Muscle of back (tissue), 13 donors: ENCODE measurements at places on chromosomes 5 and 9.

DNA sequence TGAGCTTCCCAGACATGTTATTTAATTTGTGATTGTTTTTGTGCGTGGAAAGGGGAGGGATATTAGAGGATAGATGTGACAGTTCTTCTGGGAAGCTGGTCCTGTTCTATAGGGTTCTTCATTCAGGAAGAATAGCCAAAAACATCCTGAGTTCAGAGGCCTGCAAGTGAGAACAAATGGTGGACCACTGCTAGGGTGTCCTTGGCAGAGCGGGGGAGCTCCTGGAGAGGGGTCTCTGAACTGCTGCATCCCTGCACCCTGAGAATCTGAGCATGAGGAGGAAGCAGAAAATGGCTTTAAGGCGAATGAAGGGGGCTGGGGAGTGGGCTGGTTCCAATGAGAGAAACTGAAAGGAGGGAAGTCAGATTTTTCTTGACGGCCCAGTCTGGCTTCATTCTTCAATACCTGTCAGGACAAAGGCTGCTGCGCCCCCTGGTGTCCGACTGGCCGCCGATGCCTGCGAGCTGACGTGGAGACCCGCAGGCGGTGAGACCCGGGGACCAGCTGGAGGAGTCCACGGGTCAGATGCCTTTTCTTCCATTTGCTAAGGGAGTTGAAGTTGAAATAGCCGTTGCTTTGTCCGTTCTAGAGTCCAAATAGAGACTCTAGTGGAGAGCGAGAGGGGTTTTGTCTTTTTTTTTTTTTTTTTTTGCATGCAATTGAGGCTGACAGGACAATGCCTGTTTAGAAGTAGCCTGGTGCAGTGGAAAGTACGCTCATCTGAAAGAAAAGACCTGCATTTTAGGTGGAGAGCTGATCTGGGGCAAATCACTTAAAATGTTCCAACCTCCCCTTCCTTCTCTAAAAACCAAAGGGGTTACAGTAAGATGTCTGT, 39.5 kb upstream of the NFIB start:
- DNase-seq, result peak; percentile 97

- DNase-seq, result peak; percentile 44
These were observed 31.2 kb downstream of the NANS start for GRCh38 chr9:98087420-98088354.

GRCh38 chr5:133052317-133053175, 733 bp downstream of the HSPA4 start:
- peak; percentile 28 for DNase-seq

DNA sequence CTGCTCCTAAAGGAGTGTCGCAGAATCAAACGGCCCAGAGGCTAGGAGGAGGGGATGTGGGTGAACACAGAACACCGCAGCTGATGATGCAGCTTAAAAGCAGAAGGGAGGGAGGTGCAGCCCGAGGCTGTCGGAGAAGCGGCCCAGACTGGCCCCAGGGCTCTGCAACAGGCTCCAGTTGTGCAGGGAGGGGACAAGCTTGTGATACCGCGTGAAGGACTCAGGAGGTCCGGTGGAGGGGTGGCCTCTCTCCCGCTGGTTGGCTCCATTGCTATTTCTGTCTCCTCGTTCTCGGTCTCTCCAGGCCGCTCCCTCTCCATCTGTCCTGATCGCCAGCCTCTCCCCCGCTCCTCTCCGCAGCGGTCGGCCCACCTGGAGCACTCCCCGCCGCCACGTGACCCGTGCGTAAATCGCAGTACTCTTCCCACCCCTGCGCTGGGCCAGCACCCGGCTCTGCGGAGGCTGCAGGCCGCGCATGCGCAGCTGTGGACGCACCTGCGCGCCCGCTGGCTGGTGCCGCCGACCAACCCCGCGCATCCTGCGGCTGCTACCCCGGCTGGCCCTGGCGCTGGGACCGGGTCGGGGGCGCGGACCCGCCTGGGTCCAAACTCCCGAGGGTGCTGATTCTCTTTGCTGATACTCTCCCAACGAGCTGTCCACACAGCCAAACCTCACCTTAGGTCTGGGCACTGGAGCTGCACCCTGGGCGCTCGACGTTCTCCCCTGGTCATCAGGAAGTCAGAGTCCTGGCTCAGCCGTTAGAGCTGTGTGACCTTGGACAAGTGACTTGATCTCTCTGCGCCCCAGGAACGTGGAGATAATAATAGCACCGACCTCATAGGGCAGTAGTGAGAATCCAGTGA, 3.7 kb upstream of the STXBP1 start:
- DNase-seq, result peak; percentile 52

GRCh38 chr9:112921549-112921948, 30.9 kb upstream of the SLC46A2 start:
- peak; percentile 22 for DNase-seq

DNA sequence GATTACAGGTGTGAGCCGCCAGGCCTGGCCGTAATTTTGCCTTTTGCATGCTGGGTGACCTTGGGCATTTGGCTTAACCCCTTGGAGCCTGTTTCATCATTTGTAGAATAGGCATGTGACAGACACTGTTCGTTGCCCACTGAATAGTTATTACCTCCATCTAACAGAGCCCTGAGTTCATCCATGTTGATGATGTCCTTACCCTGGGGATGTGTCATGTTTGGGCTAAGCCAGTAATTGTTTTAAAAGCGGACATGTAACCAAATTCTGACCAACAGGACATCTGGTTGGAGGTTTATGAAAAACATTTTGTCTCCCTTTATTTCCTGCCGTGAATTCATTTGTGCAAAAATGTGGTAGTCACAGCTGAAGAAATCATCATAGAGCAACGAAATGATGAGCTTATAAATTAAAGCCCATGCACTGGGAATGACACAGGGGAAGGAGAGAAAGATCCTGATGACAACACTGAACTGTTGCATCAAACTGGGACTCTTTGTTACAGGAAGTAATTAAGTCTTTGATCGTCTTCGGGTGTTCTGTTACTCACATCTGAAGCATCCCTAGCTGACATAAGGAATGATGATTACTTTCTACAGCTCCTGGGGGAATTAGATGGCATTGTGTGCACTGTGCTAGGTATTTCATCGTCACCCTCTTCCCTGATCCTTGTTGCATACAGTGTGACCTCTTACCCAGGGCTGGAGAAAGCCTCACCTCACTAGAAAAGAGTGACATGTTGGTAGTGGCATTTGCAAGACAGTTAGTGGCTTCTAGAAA, 117.8 kb downstream of the FGF18 start:
- no peak for DNase-seq

DNA sequence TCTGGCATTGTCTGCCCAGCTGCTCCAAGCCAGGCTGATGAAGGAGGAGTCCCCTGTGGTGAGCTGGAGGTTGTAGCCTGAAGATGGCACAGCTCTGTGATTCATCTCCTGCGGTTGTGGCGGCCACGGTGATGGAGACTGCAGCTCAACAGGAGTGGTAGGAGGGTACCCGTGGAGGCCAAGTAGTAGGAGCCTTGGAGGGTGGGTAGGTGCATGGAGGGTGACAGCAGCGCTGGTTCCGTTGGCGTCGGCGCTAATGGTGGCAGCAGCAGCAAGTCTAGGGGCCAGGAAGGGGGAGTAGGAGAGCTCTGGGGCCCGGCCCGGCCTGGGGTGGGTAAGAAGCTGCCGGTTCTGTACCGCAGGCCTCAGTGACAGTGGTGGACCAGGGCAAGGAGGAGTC, 22.4 kb upstream of the TRIM52 start:
- no peak for DNase-seq

- DNase-seq, result no peak
These were observed at the start of gene JADE2 for GRCh38 chr5:134524826-134525682. Gene JADE2, plus strand, starts transcription at chr5:134525670. Its CDS starts 10,188 bp downstream, at chr5:134535858.

DNA sequence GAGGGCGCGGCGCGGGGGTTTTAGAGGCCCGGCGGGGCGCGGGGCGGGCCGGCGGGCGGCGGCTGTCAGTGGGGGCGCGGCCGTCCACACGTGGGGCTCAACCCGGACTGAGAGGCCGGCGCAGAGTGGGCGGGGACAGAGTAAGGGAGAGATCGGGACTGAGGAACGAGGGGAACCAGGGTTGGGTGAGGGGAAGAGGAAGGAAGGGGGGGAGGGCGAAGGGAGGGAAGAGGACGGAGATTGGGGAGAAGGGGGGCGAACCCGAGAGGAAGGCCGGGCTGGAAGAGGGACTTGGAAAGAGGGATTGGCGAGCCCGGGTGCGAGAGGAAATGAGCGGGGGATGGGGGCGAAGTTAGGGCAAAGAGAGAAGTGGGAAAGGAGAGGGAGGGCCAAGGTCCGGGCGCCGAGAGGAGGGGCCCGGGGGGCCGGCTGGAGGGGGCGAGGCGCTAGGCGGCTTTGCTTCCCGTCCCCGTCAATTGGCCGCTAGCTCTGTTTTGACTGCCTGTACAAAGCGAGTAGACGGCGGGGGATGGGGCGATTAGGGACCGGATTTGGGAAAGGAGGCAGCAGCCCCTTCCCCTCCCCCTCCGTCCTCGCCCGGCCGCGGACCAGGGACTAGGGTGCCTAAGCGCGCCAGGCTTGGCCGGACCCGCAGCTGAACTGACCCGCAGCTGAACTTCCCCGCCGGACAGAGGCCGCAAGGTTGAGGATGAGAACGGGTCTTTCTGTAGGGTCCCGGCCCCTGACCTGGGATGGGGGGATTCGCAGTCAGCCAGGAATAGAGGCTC, 399 bp upstream of the FBN2 start:
- DNase-seq, result peak; percentile 95

- no peak for DNase-seq
These were observed 16.4 kb upstream of the OMD start for GRCh38 chr9:92440751-92441046.

DNA sequence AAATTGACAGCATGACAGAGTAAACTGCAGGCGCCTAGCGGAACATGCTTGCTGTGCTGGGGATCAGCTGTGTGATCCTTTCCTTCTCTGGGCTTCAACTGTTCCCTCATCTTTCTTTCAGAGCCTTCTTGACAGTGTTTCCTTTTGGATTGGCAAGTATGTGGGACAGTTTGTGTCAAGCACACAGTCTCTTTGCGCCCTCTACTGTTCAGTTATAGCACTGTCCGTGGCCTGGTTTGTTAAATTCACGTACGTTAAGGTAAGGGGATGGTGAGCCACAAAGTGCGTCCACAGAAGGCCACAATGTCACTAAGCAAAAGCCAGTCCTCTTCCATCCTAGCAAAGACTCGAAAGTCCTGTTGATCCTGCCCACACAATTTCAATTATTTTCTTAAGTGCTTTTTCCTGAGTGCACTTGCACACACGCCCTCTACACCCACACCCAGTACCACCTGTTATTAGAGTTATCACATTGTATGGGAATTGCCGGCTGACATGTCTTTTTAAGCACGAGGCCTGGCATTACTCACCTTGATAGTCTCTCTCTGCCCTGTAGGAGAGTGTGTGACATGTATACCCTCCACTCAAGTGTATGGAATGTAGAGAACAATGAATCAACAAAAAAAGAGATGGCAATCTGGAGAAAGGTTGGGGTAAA, 22.5 kb upstream of the PTPN3 start:
- DNase-seq, result peak; percentile 64

- no peak for DNase-seq
These were observed 593.3 kb upstream of the ARRDC3 start for GRCh38 chr5:91976451-91976850.

- no peak for DNase-seq
These were observed 5.2 kb downstream of the OLFML2A start for GRCh38 chr9:124781967-124782660.

DNA sequence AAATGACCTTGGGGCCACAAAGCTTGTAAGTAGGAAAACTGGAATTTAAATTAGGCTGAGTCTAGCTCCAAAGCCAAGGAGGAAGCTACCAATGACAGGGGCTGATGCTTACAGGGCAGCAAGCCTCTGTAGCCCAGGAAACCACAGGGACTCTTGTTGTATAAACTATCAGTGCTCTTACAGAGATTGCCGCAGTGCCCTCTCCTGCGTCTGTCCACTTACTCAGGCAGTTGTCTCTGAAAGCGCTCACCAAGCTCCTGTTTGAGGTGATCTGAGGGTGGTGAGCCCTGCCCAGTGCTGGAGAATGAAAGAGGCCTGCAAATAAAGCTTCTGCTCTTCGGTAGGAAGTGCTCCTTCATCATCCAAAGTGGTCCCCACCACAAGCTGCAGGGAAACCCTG, 498.8 kb downstream of the ARHGEF28 start:
- DNase-seq, result no peak

DNA sequence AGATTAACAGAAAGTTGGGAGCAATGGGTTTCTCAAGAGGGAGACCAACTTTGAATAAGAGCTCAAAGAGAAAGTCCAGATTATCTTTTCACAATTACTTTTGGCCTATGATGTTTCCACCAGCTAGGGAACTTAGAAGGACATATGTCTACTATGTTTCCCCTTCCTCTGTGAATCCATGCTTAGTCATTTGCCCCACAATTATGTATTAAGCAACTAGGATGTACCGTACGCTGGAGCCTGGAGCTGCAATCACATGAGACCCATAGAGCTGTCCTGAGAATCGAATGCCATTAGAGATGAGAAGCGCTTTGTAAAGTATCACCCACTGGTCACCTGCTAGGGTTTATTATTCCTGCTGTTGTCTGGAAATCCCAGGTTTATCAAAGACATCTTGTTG, 78.8 kb downstream of the PDE6A start:
- DNase-seq, result no peak

- no peak for DNase-seq
These were observed 21.5 kb upstream of the LPCAT1 start for GRCh38 chr5:1545126-1545804.

DNA sequence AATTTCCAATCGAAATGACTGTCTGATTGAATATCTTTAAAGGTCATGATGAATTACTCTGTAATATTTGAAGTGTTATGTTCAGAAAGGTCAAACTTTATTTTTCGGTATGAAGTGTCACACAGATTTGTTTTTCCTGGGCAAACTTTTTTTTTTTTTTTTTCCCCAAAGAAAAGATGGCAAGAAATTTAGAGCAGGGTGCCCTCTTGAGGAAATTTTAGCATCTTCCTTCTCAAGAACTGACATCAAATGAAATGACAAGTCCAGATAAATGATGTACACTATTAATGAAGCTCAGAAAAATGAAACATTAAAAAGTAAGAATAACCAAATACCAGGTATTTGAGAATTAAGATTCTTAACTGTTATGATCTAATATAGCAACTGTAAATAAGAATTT, 123.6 kb downstream of the INVS start:
- peak; percentile 46 for DNase-seq

GRCh38 chr5:32150366-32150765, 23.8 kb downstream of the GOLPH3 start:
- DNase-seq, result no peak
